ENCODE measurements at places on chromosomes 6 and 20.
A peak's percentile ranks its signal among the peaks of the same experiment; 100 is the strongest.

- no peak for DNase-seq
Observed at GRCh38 chr6:90384720-90385119, 88.1 kb upstream of the BACH2 start.

GRCh38 chr6:35043381-35044130 lies 97.6 kb downstream of the TCP11 start:
- DNase-seq = no peak

DNA sequence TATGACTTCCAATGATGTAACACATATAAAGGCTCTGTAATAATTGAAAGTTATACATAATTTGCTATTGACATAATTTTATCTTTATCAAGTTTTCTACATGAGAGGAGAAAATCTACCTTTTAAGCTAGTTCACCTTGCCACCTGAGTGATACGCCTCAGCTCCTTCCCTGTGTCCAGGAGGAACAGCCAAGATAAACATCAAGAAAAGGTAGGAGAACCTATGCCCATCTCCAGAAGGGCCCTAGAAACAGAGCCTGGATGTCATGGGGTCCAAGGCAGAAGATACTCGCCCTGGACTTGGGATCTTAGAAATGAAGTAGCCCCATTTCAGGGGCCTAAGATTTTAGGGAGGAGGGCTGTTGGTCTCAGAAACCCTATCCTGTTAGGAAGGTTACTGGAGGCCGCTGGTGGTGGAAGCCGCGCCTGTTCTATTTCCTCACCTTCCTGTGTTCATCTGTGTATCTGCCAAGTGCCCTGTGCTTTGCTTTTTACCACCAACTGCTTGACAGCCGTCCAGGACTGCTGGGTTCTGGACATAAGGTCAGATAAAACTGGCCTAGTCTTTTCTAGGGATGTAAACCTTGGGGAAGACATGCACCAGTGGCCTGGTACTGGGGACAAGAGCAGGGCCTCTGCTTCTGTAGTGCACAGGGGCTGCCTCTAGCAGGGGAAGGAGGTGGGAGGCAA lies 178.5 kb downstream of the ARID1B start:
- DNase-seq = no peak

DNA sequence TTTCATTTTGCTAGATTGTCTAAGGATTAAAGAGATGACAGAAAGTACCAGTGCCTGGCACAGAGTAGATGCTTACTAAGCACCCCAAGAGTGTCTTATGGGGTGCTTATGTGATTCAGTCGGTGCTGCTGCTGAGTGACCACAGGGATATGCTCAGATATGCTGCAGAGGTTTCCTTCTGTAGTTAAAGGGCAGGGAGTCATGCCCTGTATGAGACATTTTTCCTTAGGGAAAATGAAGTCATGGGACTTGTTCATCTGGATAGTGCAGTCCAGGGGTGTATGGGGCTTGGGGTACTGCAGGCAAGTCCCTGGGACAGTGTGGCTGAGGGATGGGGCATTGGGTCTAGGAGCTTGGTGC lies 25.1 kb downstream of the TOX2 start:
- no peak for DNase-seq

GRCh38 chr20:48632017-48632824 lies 195.6 kb downstream of the PREX1 start:
- DNase-seq = no peak

- DNase-seq = peak; percentile 9
Observed at GRCh38 chr6:106692112-106692818, 62.9 kb downstream of the QRSL1 start.

DNA sequence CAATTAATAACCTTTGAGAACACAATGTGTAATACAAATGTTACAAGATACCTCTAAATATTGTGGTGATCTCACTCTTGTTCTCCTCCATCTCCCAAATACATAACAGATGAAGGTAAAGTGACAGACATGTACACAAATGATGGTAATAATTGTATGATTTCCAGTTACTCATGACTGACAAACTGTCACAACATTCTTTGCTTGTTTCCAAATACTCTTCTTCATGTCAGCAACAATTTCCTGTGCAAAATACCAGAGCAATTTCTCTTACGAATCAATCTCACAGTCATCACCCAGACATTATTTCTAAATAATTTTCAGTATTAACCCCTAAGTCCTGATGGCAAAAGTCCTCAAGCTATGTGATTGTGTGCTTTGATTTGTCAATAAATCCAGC lies 92.9 kb downstream of the RPS12 start:
- DNase-seq = no peak

GRCh38 chr20:45527294-45527693 lies 11.9 kb upstream of the SPINT3 start:
- DNase-seq = no peak

GRCh38 chr6:20105838-20106237 lies 106.4 kb downstream of the MBOAT1 start:
- no peak for DNase-seq

DNA sequence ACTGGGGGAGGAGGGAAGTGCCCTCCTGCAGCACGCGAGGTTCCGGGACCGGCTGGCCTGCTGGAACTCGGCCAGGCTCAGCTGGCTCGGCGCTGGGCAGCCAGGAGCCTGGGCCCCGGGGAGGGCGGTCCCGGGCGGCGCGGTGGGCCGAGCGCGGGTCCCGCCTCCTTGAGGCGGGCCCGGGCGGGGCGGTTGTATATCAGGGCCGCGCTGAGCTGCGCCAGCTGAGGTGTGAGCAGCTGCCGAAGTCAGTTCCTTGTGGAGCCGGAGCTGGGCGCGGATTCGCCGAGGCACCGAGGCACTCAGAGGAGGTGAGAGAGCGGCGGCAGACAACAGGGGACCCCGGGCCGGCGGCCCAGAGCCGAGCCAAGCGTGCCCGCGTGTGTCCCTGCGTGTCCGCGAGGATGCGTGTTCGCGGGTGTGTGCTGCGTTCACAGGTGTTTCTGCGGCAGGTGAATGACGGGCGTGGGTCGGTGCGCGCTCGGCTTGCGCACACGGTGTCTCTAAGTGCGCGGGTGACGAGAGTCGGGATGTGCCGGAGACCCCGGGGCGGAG lies at the start of gene CDKN1A:
CDKN1A (plus strand) TSS at position 227 of the 555 bp plus-strand sequence. CDS start 5,388 bp downstream, outside the sequence.
- DNase-seq = peak; percentile 89

DNA sequence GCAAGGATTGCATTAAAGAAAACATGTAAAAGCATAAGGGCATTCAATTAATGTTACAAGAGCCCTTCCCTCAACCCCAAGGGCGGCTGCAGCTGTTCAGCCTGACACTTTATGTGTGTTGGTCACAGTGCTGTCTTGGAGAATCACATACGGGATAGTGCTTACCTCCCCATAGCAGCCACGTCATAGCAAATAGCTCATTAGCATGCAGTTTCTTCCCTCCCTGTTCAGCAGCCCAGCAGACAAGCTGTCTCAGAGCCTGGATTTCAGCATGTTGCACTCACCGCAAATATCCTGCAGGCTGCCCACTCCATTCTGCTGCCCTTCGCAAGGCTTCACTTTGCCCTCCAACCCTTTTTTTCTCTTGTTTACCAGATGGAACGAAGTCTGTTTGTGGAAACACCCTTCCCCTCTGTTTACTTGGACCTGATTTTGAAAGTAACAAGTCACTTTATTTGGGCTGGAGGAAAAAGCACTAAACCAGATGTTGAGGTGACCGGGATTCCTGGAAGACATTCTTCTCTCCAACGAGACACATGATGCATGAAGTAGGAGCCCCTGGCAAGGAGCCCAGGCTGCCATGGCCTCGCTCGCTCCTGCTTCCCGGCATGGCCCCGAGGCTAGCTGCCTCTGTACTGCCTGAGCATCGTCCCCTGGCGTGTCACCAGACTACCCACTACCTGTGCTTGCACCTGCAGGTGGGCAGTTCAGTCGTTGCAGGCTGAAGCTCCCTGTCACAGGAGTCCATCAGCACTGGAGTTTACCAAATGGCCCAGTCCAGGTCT lies 151.6 kb upstream of the GMDS start:
- peak; percentile 72 for DNase-seq

DNA sequence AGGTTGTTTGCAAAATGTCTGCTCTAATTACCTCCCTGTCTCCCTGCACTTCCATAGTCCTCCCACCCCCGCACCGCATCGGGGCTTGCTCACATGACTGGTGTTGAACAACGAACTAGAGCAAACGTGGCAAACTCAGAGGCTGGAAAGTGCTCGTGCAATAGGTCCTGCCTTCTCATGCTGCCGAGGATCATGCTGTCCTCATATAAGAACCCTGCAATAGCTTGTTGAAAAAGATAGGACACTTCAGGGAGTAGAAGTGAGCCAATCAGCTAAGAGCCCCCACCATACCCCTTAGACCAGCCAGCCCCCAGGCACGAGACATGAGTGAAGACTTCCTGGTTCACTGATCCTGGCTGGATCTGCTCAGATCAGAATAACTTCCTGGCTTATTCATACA lies 219.2 kb downstream of the C6orf118 start:
- DNase-seq = no peak

- DNase-seq = no peak
Observed at GRCh38 chr6:118896339-118897136, 2.6 kb downstream of the ASF1A start.

DNA sequence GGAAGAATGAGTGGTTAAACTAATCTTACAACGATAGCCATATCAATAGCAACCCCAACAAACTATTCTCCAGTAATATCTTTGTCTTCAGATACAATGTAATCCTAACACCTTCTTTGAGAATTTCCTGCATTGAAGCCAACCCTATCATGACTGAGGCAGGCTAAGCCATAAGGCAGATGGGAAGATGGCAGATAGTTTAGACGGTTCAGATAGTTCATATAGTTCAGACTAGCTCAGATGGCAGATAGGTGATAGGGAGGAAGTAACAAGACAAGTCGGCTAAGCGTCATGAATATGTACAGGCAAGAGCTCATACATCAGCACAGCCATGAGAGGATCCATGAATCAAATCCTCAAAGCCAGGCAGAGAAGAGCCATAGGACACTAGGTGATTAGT lies 39.1 kb upstream of the BEND6 start:
- no peak for DNase-seq

- peak; percentile 88 for DNase-seq
Observed at GRCh38 chr20:61117725-61118124, 134.3 kb upstream of the CDH4 start.

DNA sequence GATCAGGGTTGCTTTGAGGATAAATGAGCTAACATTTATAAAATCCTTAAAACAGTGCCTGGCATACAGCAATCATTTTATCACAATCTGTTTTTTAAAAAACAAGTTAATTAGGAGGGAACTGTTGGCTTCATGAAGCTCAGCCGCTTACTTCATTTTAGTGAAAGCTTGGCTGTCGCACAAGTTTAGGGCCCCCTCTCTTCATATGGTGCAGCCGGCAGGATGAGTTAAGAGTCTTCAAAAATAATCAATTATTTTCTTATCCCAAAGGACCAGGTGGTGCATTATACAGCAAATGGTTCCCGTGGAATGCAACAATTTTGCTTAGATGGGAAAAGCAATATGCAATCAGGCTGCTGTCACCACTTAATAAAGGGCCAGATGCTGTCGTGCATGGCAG lies 57.4 kb upstream of the PROKR2 start:
- no peak for DNase-seq

DNA sequence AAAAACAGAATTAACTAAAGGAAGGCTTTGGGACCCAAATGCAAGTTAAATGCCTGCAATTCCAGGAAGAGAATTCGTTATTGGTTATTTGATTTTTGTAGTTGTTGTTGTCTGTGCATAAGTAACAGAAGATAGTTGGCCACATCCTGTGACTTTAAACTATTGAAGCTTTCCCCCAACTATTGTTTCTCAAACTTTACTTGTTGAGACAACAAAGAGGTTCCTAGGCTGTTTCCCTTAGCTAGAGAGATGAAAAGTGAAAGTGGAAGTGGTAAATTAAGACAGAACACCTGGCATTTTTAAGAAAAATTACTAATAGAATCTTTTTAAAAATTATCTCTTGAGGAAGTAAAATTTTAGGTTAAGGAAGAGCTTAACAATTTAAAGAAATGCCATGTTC lies 525.2 kb downstream of the PKHD1 start:
- DNase-seq = no peak
